ENCODE measurements at places on chromosomes 5 and 9. TPM values are rescaled to one million over a fixed set of nuclear protein-coding genes. Genes with fewer than 3 reads are reported as not detected.

The PCDHB15 gene
- 0.28 TPM for total RNA-seq

The PCDHGB1 gene
- 3.3 TPM for total RNA-seq

The LHX3 gene
- total RNA-seq = not detected

The EPB41L4B gene
- not detected for total RNA-seq

Data from smooth muscle cell of the umbilical artery (primary cell).